ENCODE measurements at places on chromosomes 1 and 21. TPM values are rescaled to one million over a fixed set of nuclear protein-coding genes. Genes with fewer than 3 reads are reported as not detected.

Gene CFHR2
- not detected for total RNA-seq

Gene ABCA4
- 2.3 TPM for total RNA-seq

Gene TCP10L
- total RNA-seq, result not detected

Gene TNFRSF8
- under 0.01 TPM for total RNA-seq

Gene HAO2
- not detected for total RNA-seq

Gene REG4
- total RNA-seq, result not detected

Gene HMGCL
- 26.6 TPM for total RNA-seq

Gene LMX1A
- total RNA-seq, result not detected

Gene FAM3B
- total RNA-seq, result not detected

Gene LCA5L
- 1.6 TPM for total RNA-seq

Gene ADGRL2
- total RNA-seq, result 19.4 TPM

Gene DNM3
- total RNA-seq, result 3.3 TPM

Measured in thoracic aorta endothelial cell (primary cell).